ENCODE measurements at places on chromosomes 2 and 18. TPM values are rescaled to one million over a fixed set of nuclear protein-coding genes. Genes with fewer than 3 reads are reported as not detected.

MC5R gene
- total RNA-seq: not detected

UPP2 gene
- total RNA-seq: not detected

ANKRD30BL gene
- total RNA-seq: not detected

CCL20 gene
- 0.96 TPM for total RNA-seq

LYG1 gene
- 0.29 TPM for total RNA-seq

MYO7B gene
- not detected for total RNA-seq

DYNAP gene
- not detected for total RNA-seq

SEPTIN10 gene
- 26.5 TPM for total RNA-seq

DNA sequence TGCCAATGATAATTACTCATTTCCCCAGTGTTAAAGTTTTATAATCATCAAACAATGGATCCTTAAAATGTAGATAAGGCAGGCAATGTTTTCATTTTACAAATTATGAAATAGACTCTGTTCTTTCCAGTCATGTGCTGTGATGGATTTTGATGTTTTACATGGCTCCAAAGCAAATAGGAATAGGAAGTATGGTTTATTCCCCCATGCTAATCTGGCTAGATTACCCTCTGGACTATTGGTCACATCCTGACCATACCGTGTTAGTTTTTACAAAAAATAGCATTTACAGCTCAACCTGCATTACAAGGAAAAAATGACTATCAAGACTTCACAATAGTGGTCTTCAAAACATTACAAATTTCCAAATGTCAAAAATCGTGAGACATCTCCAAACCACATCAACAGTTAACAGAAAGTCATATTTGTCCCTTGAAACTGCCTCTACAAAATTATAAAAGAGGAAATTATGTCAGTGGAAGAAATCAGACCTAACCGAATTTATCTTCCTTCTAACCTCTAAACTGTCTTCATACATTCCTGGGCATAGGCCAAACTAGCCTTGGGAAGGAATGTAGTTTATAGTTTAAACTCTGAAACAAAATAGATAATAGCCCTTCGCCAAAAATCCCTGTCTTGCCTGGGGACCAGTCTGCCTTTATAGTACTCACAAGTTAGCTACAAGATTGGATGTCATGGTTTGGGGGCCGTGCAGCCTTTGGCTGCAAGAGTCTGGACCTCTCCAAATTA, 1941.2 kb upstream of the CELF4 start:
- no peak for DNase-seq

DNA sequence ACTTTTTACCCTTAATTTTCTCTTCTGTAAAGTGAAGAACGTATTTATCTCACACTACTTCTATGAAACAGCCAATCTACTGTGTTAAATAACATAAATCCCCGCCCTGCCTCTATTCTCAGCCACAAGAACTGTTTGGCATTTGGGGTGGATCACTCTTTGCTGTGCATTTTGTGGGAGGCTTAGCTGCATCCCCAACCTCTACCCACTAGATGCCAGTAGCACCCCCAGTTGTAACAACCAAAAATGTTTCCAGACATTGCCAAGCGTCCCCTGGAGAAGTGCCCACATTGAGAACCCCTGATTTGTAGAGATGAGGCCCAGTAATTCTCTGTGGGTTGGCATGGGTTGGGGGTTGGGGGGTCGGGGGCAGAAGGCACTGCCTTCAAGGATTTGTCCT, 94.7 kb upstream of the BOD1L2 start:
- DNase-seq: no peak

GRCh38 chr2:208042041-208042440, 16.7 kb upstream of the PLEKHM3 start:
- no peak for DNase-seq

- DNase-seq: no peak
Measured at GRCh38 chr18:23178201-23178600, 42.9 kb downstream of the CABLES1 start.

GRCh38 chr2:88458633-88459032, 6.1 kb upstream of the FOXI3 start:
- no peak for DNase-seq

- no peak for DNase-seq
Measured at GRCh38 chr18:39604836-39605235, 2039.2 kb upstream of the CELF4 start.

DNA sequence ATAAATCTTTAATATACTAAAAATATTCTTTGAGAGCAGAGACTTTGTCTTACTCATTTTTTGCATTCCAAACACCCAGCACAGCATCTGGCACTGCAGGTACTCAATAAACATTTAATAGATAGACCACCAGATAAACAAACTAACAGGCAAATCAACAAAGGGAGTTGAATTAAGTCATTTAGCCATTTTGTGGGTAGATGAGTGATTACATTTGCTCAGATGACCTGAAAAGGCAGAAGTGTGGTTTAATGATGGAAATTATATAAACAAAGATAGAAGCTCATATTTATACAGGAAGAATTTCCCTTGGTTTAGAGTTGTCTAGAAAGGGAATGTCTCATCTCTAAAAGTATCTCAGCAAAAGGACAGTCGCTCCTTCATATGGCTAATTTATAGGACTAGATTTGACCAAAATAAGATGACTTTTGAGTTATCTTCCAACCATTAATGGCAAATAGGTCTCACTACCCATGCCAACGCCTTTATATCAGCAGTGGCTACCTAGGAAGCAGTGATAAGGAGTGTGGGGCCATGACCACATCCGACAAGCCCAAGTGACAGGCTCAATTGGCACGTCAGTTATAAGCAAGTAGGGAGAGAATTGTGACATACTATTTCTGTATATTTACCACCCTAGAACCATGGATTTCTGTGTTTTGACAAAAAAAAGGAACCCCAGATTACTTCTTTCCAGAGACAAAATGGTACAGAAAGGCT, 173.5 kb downstream of the ATAD2B start:
- no peak for DNase-seq

DNA sequence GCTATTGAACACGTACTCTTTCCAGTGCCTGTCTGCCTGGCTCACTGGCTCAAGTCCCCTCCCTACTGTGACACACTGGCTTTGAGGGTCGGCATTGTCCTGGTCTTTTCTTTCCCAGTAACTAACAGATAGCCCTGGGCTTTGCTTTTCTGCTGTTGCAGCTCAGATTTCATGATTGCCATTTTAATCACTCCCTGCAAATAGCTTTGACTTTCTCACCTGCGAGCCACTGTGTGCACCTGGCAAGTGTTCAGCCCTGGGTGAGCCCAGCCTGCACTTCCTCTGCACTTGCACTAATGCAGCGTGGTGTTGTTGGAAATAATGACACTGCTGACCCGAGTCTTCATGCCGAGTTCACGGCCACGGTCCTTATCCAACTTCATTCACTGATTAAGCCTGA, 52.9 kb downstream of the DCDC2C start:
- DNase-seq: no peak

- DNase-seq: no peak
Measured at GRCh38 chr2:75113231-75113869, 86.0 kb downstream of the TACR1 start.

DNA sequence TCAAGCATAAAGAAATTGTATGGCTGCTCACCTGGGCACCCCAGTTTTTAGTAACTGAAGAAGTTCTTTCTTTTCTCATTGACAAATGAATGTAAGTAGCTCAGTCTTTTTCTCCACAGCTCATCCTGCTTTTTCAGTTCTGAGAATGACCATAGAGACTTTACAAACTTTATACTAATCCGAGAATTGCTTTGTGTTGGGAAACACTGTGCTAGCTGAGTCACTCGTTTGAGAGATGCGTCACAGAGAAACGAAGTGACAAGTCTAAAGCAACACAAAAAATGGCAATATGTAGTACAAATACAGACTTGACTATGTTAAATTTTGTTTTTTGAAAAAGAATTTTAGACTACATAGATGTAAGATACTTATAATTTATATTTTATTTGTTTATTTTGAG, 9.0 kb downstream of the LRRTM4 start:
- no peak for DNase-seq

DNA sequence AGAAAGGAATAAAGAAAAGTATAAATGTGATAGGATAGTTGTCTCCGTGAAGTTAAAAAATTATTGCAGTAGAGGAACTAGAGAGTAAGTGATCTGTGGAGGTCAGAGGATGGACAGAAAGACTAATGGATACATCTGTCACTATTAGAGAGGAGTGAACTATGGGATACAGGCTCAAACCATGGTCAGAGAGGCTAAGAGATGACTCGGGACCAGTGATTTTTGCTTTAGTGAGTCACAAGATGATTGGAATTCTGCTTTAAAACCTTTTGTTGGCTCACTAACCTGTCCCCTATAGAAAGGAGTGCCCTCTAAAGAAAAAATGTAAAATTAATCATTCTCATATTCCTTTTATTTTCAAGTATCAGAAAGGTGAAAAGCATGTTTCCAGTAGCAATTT, 30.3 kb downstream of the ALMS1 start:
- DNase-seq: no peak

- DNase-seq: no peak
Measured at GRCh38 chr2:209663139-209663538, 108.5 kb upstream of the UNC80 start.

GRCh38 chr2:26696351-26696816, 3.9 kb downstream of the KCNK3 start:
- no peak for DNase-seq

GRCh38 chr2:232449964-232450363, 6.0 kb upstream of the ALPI start:
- no peak for DNase-seq

- DNase-seq: no peak
Measured at GRCh38 chr2:42492691-42493467, 903 bp downstream of the KCNG3 start.

Data from SK-MEL-5 (cell line).